ENCODE measurements at places on chromosomes 3 and 15.

DNA sequence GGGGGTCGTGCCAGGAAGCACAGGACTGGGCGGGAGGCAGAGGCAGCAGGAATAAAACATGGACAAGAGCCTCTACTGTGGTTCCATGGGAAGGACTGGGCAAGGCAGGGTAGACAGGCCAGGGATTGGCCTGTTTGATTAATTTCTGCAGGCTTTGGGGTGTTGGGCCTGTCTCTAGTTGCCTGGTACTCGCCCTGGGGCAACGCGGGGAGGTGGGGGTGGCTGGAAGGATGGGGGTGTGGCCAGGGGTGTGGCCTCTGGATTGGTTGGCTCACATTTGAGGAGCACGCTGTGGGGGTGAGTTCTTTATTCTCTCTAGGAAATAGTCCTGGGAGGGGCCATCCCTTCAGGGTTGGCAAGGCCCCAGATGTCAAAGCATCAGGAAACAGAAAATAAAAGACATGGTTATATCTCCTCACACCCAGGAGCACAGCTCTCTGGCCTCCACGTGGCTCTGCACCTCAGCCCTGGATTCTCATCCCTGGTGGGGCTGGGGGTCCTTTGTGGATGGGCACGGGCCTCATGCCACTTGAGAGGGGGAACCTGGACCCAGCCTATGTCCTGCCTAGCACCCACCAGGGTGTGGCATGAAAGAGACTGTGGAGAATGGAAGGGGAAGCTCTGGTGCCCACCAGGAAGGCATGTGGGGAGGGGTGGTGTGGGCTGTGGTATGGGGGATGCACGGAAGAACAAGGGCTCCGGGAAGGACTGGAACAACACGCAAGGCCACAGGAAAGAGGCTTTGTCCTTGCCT is 223.0 kb upstream of the LYSMD4 start:
- no peak for DNase-seq

DNA sequence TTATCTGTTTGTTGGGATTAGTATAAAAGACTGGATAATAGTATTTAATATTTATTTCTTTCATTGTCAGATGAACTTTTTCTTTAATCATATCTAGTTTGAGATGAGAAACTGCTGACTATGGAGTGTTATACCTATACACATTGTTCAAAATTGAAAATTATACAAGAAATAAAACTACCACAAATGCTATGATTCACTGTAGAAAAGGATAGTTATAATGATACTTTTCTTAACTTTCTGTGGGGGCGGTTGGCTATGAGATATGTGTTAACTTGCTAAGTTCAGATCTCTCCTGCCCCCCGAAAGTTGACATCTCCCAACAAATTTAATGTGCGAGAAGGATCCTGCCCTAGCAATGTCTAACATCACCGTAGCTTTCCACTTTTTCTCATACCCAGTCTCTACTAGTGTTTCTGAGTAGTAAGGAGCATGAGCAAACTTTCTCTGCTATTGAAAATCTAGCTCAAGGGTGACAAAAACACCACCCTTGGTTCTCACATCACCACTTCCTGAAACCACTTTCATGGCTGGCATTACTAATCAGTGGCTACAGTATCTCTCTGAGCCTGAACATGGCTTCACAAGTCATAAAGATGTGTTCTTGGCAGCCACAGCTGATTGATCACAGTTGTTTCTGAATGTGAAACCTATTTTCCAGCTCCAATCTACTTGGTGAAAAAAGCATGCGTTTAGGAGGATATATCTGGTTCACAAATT is 15.8 kb upstream of the SAMMSON start:
- DNase-seq: no peak

- no peak for DNase-seq
Measured at GRCh38 chr3:46542801-46543201, 23.3 kb downstream of the LRRC2 start.

DNA sequence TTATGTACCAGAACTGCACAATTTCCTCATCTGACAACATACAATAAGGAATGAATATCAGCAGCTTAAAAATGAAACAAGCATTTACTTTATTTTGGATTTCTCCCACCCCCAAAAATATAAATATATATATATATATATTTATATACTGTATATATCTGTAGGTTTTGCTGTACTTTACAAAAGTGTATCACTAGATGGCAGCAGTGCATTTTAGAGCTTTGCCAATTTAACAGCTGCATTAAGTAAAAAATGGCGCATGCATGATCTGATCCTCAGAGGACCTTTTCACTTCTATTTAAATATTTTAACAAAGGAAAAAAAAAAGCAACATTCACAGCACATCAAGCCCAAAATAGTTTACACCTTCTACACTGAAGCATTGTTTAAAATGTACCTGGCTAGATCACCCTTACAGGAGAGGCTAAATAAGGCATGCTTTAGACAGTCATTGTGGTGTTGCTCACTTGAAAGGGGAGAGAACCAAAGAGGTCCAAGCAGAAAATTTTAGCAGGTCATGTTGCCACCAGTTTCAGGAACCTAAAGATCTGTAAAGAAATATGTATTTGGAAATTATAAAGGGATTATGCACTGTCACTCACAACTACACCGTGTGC is 72.6 kb downstream of the NPTN start:
- no peak for DNase-seq

DNA sequence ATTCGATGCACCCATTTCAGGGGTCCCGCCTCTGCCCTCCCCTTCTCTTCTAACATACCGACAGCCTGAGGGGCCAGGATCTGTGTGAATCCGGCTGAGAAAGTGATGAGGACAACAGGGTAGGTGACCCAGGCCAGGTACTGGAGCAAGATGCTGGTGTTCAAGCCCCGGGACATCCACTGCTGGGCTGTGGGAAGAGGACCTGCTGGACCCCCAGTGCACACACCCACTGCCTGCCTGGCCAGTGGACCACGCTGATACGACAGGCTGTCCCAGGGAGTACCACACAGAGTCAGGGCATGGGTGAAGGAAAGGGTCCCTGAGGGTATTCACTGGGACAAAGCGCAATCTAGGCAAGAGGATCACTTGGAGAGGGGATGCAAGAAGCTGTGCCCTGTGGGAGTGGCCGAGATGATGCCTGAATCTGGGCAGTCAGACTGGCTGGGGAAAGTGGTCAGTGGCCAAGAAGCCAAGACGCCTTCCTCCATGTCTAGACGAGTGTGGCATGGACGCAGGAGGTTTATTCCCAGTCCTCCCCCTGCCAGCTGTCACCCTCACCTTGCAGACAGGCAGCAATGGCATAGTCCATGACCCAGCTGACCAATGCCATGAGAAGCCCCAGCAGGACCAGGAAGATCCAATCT is 3.2 kb downstream of the CLCN2 start:
- DNase-seq: no peak

DNA sequence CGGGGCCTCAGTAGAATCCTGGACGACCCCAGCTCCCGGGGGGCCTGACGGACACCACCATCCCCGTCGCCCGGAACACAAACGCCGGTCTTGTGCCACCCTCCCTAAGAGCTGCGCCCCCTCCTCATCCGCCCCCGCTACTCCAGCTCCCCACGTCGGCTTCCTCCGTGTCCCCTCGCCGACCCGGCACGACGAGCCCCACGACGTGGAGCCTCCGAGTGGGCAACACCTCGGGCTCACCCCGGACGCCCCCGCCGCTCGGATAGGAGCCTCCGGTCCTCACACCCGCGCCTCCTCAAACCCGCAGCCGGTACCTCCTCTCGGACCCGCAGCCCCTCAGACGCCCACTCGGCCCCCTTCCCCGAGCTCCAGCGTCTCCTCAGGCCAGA is 525 bp downstream of the NPTN start:
- DNase-seq: no peak

GRCh38 chr15:28989239-28989830 is 103.6 kb downstream of the APBA2 start:
- no peak for DNase-seq

GRCh38 chr3:74756674-74757073 is 142.2 kb upstream of the CNTN3 start:
- DNase-seq: no peak

DNA sequence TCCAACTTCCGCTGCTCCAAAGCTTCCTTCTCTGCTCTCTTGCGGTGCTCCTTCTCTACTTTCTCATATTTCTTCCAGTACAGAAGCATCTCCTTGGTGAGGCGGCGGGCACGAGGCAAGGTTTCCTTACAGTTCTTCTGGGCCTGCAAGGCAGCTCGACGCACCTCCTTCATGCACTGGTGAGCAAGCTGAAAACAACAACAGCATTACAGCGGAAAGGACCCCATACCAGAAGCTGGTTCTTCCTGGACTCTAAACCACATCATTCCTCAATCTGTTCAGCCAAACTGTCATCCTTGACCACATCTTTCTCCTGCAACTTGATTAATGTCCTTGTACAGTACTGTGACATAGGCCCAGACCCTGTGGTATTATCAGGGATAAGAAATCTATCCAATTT is 36.4 kb downstream of the INO80 start:
- no peak for DNase-seq

GRCh38 chr3:81554801-81555200 is 206.6 kb downstream of the GBE1 start:
- no peak for DNase-seq

- DNase-seq: no peak
Measured at GRCh38 chr15:60460931-60461330, 18.0 kb downstream of the ICE2 start.

- no peak for DNase-seq
Measured at GRCh38 chr15:29226436-29227208, 43.0 kb downstream of the NSMCE3 start.

- no peak for DNase-seq
Measured at GRCh38 chr3:42290966-42291714, 25.2 kb upstream of the CCK start.

- peak; percentile 25 for DNase-seq
Measured at GRCh38 chr15:92393071-92393979, at the start of gene ST8SIA2. Gene ST8SIA2, plus strand, starts transcription at chr15:92393881. Its CDS starts 184 bp downstream, at chr15:92394065.

GRCh38 chr15:60344987-60345386 is 52.8 kb downstream of the ANXA2 start:
- no peak for DNase-seq

- DNase-seq: no peak
Measured at GRCh38 chr3:177679568-177680471, 482.5 kb upstream of the TBL1XR1 start.

DNA sequence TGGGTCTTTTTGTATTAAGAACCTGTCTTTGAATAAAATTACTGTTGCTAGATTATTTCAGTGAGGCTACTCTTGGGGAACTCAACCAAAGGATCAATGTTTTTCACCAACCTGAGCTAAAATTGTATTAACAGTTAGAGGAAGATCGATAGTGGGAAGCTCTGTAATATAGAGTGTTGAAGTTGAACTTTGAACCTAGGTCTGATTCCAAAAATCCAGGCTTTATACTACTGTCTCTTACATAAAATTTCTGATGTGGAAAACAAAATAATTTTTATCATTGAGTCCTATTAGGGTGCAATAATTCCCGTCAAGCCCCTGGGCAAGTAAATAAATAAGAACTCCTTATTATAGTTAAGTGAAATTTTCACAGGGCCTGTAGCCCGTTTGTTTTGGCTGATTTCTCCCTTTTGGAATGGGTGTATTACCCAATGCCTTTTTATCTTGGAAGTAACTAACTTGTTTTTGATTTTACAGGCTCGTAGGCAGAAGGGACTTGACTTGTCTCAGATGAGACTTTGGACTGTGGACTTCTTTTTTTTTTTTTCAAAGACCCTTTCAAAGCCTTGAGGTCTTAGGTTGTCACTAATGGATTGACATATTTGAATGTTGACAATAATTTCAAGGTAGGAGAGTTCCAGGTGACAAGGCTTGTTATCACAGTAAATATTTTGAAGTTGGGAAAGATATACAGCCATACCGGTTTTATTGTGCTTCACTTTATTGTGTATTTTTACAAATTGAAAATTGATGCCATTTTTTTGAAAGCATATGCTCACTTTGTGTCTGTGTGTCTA is 276.1 kb downstream of the NFKBIZ start:
- no peak for DNase-seq

GRCh38 chr15:100525436-100525835 is 3.3 kb downstream of the CERS3 start:
- no peak for DNase-seq

DNA sequence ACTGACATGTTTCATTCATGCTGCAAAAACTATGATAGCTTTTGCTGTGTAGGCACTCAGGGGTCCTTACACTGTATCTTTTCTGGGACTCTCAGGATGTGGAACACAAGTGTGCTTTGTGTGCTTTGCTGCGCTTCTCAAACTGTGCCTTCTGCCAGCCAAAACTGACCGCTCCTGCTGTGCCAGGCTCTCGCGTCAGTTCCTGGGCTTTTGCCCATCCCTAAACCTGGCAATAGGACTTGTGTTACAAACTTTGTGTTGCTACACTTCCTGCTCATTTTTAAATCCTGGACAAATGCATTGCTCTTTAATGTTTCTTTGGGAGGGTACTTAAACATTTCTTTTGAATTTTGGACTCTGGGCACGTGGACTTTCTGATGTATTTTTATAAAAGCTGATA is 60.3 kb downstream of the DIPK2A start:
- DNase-seq: no peak

GRCh38 chr15:25543196-25543595 is 104.4 kb upstream of the UBE3A start:
- no peak for DNase-seq

DNA sequence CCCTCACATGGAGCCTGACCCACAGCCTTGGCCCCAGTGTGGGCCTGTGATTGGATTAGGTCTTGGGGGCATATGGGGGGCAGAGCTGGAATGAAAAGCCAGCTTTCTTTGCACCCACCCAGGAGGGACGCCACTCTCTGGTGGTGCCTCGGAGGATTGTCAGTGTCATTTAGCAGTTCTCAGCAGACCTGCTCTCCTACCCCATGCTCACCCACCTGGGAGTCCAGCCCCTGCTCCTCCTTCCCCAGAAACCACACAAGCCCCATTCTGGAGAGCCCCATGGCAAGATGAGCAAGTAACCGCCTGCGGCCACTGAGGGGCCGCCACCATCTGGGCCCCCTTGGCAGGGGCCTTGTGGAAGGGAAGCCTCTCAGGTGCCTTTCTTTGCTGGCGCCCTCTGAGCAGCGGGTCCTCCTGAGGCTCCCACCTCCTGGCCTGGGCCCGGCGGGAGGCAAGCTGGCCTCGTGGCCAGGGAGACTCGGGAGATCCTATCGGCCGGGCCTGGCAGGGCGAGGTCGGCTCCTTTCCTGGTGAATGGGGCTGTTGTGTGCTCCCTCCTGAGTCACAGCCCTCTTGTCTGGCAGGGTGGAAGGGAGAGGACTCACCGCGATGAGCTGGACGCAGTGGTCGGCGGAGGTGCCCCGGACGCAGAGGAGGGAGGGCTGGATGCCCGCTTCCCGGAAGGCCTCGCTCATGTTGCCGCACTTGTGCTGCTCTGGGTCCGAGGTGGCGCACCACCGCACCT is 2.3 kb downstream of the MELTF start:
- DNase-seq: no peak

- DNase-seq: no peak
Measured at GRCh38 chr15:36972704-36973103, 127.6 kb downstream of the MEIS2 start.

- no peak for DNase-seq
Measured at GRCh38 chr15:57878573-57878972, 172.1 kb downstream of the POLR2M start.

DNA sequence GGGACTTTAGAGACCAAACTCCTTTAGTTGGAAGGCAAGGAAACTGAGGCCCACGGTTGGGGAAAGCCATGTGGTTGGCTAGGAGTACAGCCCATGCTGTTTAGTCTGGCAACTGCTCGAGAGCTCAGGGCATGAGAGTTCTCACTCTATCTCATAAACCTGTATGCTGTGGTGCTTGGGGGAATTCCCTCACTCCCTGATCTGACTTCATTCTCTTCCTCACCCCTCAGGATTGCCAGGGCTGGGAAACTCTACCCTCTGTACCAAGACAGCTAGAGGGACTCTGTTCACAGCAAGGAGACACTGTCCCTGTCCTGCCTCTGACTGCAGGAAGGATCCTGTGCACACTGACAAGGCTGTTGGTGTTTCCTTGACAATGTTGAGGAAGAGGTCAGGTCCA is 230.2 kb downstream of the ZNF621 start:
- no peak for DNase-seq

All from T-helper 2 cell (primary cell).